ENCODE measurements at places on chromosomes 13 and 19.

DNA sequence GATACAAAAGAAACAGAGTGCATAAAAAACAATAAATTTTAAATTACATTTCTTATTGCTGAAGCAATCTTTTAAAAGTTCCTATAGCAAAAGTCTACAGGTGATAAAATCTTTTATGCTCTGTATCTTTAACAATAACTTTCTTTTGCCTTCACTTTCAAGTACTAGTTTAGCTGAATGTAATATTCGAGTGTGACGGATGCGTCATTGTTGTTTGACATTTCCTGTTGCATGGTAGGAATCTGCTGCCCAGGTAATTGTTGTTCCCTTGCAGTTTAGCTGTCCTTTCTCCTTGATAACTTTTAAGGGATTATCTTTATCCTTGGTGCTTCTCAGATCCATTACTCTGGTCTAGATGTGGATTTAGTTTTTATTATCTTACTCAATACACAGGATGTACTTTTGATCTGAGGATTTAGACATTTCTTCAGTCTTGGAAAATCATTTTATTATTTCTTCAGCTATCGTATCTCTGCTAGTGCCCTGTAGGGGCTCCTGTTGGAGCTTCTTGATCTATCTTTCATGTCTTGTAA, 2.1 kb upstream of the CPB2 start:
- no peak for DNase-seq

DNA sequence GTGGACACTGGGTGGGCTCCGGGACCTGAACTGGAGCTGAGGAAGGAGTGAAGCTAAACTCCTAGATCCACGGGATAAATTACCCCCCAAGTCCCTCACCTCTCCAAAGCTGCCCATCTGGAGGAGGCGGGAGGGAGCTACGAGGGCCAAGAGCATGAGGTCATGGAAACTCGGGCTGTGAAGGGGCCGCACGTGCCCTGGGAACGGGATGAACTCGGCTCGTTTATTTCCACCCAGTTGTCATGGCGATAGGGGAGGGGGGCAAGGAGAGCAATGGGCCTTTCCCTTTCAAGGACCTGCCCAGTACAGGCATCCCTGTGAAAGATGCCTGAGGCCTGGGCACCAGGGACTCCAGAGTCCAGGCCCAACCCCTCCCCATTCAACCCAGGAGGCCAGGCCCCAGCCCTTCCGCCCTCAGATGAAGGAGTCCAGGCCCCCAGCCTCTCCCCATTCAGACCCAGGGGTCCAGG, 3.8 kb downstream of the PPP1R12C start:
- peak; percentile 65 for DNase-seq

GRCh38 chr19:45824041-45824471, 8.9 kb upstream of the RSPH6A start:
- DNase-seq = no peak

DNA sequence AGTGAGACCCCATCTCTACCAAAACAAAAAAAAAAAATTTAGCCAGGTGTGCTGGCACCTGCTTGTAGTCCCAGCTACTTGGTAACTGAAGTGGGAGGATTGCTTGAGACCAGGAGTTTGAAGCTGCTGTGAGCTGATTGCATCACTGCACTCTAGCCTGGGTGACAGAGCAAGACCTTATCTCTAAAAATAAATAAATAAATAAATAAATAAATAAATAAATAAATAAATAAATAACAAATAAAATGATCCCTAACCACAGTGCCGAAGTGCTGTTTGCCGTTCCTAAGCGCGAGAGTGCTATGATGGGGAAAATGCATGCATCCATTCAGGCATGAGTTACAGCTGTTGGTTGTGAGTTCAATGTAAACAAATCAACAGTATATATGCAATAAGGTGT, 27.2 kb downstream of the WDR88 start:
- DNase-seq = no peak

DNA sequence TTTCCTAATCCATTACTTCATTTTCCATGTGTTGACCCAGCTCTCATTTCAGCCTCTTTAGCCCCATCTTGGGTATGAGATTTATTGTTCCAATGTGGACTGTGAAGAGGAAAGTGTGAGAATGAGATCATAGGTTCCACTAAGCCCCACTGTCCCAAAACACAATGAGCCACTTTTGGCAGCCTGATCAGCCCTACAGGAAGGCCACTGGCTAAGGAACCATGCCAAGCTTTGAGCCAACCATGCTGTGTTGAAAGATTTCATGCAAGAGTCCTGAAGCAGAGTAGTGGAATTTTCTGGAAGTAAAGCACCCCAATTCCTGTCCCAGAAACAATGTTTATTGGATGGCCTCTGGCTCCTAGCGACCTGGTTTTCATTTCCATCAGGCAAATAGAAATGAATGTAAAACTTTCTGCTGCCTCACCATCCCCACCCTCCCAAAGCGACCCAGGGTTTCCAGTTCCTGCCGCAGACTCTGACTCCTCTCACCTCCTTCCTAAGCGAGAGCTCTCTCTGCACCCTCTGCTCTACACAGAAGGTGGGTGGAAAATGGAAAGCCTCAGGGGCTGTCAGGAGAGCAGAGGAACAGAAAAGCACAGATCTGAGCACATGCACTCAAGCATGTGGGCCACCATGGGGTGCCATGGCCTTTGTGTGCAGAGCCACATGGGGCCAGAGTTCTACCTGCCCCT, 73.1 kb downstream of the KCTD12 start:
- no peak for DNase-seq

GRCh38 chr19:11949201-11949600, 15.6 kb upstream of the ZNF763 start:
- no peak for DNase-seq

GRCh38 chr19:12205296-12205695, 42.4 kb downstream of the ZNF136 start:
- no peak for DNase-seq

GRCh38 chr19:42245231-42245630, 2.8 kb upstream of the GSK3A start:
- no peak for DNase-seq

DNA sequence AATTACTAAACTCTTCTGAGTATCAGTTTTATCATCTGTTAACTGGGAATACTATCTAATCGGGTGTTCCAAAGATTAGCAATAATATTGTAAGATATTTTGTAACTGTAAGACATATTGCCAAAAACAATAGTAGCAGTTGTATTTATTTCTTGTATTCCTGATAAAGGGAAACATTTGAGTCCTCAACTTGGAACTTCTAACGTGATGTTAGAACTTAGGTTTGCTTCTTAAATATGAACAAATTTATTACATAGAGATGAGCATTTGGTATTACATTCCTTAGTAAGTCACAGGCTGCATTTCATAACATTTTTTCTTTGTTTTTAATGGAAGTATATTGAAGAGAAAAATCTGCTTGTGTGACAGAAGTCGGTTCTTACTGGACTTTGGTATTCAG, 225.3 kb downstream of the NALCN start:
- DNase-seq = no peak

- DNase-seq = no peak
These were observed 96.8 kb downstream of the RGCC start for GRCh38 chr13:41554180-41554579.

- DNase-seq = no peak
These were observed 7.8 kb downstream of the ZSWIM4 start for GRCh38 chr19:13803038-13803437.

DNA sequence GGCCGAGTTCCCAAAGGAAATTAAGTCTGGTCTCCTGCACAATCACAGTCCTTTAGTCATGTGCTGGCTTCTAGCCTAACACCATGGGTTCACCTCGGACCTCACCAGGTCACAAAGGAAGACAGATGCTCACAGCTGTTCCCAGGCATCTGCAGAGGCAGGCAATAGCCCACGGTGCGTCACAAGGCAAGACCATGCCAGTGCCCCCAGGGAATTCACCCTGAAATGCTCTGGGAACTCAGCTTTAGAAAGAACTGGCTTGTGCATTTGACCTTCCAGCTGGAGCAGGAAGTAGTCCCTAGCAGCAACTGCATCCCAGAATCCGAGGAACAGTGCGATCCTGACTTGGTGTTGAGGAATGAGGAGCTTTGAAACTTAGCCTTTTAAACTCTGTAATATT, 96.8 kb upstream of the WASF3 start:
- no peak for DNase-seq

- no peak for DNase-seq
These were observed 70.9 kb downstream of the DOCK9 start for GRCh38 chr13:98906746-98907502.

- DNase-seq = no peak
These were observed 98.4 kb downstream of the STK24 start for GRCh38 chr13:98478189-98479129.

GRCh38 chr13:107361666-107362065, 793.7 kb upstream of the ARGLU1 start:
- DNase-seq = no peak

- no peak for DNase-seq
These were observed 33.5 kb upstream of the TM9SF2 start for GRCh38 chr13:99467764-99468163.

GRCh38 chr13:25982907-25983306, 68.9 kb downstream of the SHISA2 start:
- DNase-seq = no peak

DNA sequence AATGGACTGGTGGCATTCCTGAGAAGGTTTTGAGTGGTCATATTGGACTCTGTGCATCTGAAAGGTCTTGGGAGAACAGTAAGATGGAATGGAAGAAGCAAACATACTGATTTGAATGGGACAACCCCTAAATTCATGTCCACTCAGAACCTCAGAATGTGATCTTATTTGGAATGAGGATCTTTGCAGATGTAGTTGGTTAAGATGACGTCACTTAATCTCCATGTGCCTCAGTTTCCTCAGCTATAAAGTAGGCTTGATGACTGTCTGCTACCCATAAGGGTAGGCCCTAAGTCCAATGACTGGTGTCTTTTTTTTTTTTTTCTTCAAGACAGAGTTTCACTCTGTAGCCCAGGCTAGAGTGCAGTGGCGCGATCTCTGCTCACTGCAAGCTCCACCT, 71.1 kb upstream of the SOX21 start:
- DNase-seq = no peak

DNA sequence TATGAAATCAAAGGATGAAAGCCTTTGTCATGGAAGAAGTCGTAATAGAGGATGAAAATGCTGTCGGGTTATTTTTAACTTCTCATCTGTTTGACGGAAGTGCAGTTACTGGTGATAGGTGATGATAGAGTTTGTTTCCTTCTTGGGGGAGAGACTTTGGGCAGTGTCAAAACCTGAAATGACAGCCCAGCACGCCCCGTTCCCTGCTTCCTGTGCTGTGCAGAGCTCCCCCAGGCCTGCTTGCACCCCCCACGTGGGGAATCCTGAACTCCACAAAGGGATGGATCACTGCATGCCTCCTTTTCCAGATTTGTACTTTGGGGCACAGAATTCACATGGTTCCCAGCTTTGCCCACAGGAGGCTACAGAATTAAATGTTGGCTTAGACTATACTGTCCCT, 102.7 kb downstream of the ATP11A start:
- no peak for DNase-seq

GRCh38 chr19:18915639-18916038, 3.5 kb downstream of the COPE start:
- DNase-seq = peak; percentile 35

DNA sequence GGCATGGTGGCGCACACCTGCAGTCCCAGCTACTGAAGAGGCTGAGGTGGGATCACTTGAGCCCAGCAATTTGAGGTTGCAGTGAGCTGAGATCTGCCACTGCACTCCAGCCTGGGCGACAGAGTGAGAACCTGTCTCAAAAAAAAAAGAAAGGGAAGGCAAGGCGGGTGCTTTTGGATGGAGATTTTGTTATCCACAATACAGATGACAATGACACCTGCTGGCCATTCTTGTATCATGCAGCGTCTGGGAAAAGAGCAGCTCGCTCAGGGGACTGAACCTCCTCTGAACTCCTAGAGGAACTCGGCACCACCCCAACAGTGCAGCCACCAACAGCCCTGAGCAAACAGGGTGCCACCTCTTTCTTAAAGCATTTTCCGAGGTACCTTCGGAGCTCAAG, 22.8 kb downstream of the HAUS8 start:
- DNase-seq = peak; percentile 39

DNA sequence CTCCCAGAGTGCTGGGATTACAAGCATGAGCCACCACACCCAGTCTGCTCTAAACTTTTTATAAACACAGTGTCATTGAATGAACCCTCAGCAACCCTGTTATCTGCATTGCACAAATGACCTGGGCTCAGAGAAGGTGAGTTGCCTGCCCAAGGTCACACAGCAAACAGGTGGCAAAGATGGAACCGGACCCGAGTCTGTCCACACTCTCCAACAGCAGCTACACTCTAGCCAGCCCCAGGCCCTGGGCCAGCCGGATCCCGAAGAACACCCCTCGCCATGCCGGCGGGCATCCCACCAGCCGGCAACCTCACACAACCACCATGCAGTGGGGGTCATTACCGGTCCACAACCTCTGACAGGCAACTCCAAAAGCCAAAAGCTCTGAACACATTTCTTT, 14.5 kb downstream of the ERCC2 start:
- no peak for DNase-seq

DNA sequence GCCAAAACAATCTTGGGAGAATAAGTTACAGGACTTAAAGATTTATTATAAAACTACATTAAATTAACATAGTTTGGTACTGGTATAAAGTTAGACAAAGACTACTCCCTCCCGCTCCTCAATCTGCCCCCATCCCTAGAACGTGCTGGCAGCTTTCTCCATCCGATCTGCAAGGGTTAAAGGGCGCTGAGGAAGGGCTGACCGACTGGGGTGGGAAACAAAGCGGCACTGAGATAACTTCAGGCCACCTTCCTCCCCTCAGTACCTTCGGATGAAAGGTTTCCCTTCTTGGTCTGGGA, 790 bp upstream of the SUGT1 start:
- DNase-seq = no peak

DNA sequence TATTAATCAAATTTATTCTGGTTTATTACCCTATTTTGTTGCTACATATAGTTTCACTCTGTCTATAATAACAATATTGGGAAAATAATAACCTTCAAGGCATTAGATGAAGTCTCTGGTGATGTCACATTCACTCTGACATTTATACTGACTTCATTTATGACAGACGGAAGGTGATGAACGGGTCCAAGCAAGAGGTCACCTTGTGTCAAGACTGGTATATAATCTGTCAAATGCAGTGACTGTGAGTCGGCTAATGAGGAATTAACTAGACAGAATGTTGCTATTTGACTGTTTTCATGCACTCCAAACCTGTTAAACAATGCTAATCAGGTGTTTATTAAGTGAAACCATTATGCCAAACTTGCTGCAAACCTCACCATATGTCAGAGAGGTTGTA, 800.5 kb upstream of the KLHL1 start:
- no peak for DNase-seq

- DNase-seq = no peak
These were observed 352.5 kb downstream of the DNAJC15 start for GRCh38 chr13:43375797-43376465.

- DNase-seq = no peak
These were observed 72.4 kb upstream of the TSC22D1 start for GRCh38 chr13:44648392-44649103.

Data from neural crest cell (in vitro differentiated cells).